Stimulated activated naive CD8-positive, alpha-beta T cell treated with anti-CD3 and anti-CD28 coated beads, Interleukin-15, Interleukin-2, amounts not matched to agents 100 U/mL and 50 U/mL, for 24 hours (primary cell): ENCODE measurements at places on chromosomes 13 and 19.

DNA sequence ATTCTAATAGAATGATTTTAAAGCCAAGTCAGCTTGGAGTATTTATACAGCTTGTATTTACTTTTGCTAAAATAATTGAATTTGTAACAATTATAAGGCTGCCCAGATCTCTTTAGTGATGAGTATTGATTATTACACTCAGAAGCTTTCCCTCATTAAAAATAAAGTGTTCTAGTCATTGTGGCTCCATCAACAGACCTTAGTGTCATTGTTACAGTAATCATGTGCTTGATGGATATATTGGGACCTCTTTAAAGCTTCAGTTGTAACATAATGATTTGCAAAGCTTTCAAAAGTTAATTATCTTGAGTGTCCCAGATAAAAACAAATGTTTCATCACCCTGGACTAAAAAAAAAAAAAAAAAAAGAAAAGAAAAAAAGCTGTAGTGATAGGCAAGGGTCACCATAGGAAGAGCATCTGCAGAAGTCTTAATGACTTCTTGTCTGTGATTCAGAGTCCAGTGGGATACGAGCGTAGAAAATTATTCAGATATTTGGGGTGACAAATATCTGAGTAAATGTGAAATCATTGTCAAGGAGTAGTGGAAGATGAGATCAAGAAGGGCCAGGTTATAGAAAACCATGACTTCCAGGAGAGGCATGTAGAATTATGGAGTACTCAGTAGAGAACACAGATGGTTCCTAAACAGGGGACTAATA lies 369.6 kb downstream of the DCT start:
- no peak for DNase-seq

DNA sequence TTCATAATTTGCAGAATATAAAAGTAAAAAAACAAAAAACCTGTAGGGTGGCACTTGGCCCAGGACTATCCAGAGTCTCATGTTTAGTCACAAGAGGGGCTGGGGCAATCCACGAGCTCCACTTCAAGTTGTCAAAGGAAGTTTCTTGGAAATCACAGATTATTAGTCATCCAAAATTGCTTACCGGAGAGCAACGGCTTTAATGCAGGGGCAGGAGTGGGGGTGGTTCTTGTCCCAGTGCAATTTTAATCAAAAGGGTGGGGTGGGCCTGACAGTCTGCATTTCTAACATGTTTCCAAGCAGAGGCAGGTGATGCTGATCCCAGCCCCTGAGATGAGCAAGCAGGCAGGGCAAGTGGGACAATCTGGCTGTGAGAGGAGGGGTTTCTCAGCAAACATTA lies 233.9 kb downstream of the ABCC4 start:
- DNase-seq: no peak

DNA sequence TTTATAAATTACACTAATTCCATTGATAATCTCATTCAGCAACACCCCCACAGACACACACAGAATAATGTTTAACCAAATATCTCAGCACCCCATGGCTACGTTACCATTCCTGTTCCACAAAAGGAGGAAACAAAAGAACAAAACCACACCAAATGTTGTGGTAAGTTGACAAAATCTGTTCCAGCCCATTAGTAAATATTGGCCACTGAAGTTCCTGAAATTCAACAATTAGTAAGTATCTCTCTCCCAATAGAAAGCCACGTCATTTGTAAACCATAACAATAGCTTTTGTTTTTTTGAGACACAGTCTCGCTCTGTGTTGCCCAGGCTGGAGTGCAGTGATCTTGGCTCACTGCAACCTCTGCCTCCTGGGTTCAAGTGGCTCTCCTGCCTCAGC lies 2.3 kb upstream of the FCAR start:
- DNase-seq: no peak

DNA sequence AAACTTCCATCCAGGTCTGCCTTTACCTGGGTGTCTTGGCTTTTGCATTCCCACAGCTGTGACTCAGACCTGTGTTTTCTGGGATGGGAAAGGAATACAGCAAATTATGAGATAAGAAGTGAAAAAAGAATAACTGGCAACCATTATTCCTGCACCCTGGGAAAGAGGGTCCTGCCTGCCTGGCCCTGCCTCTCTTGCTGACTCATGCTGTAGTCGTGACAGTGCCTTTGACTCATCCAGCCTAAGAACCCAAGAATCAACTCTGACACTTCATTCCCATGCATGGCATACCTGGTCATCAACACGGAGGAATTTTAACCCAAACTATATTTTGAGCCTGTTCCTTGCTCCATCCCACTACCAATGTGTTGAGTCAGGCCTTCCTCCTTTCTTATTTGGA lies 185.4 kb upstream of the SERP2 start:
- DNase-seq: no peak

- DNase-seq: no peak
These were observed 7.4 kb upstream of the KLHL26 start for GRCh38 chr19:18629166-18630088.

DNA sequence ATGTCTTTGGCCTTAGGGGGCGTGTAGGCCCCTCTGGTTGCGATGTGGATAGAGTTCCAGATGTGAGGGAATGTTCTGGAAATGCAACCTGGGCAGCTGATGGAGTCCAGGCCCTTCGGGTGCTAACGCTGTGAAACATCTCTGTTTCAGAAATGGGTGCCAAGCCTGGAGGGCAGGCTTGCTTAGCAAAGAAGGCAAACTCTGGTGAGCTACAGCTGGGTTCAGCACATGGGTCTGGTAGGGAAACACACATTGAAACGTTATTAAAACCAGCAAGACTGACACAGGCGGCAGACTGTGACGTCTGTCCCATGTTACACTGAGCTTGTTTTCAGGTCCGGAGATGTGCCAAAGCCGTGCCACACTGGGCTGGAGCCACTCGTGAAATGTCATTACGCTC lies 8.6 kb upstream of the CDC16 start:
- no peak for DNase-seq

- DNase-seq: no peak
These were observed 284.5 kb downstream of the FGF14 start for GRCh38 chr13:102117175-102117831.

DNA sequence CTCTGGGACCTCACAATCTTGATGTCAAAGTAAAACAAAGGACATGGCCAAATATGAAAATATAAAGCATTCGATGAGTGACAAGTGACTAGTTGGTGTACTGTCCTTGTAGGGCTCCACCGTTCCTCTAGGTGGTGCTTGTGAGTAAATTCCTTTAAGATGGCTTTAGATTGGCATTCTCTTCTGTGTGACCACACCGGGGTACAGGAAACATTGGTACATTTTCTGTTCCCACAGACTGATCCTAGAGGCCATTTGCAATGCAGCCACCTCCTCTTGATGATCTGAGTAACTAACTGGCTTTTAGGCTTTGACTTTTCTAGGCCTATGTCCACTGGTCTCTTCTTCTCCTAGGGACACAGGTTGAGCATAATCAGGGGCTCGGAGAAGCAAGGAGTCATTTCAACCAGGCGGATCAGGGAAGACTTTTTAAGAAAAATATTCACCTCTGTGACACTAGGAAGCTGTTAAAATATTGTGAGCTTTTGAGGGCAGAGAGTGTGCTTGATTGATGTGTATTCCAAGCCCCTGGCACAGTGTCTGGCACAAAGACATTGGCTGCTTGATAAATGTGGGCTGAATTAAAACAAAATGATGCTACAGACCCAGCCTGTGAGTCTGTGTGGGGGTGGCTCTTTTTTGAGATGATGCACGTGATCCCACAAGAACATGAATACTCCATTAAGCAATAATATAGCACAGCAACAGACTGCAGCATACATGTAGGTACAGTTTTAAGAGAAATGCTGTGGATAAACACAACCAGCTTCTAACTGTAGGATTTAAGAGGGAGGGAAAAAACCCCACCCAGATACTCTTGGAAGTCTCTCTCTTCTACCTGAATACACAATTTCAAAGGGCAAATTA lies 21.0 kb downstream of the EPSTI1 start:
- DNase-seq: peak; percentile 50

- DNase-seq: no peak
These were observed 65.7 kb downstream of the SOX1 start for GRCh38 chr13:112132619-112133018.

GRCh38 chr19:48618278-48618915 lies 581 bp downstream of the RPL18 start:
- no peak for DNase-seq

- peak; percentile 83 for DNase-seq
These were observed 1.8 kb upstream of the SPRY2 start for GRCh38 chr13:80342471-80343371.

GRCh38 chr19:34370983-34371382 lies 6.0 kb downstream of the GPI start:
- DNase-seq: no peak

GRCh38 chr13:108326309-108326708 lies 56.8 kb downstream of the TNFSF13B start:
- no peak for DNase-seq

DNA sequence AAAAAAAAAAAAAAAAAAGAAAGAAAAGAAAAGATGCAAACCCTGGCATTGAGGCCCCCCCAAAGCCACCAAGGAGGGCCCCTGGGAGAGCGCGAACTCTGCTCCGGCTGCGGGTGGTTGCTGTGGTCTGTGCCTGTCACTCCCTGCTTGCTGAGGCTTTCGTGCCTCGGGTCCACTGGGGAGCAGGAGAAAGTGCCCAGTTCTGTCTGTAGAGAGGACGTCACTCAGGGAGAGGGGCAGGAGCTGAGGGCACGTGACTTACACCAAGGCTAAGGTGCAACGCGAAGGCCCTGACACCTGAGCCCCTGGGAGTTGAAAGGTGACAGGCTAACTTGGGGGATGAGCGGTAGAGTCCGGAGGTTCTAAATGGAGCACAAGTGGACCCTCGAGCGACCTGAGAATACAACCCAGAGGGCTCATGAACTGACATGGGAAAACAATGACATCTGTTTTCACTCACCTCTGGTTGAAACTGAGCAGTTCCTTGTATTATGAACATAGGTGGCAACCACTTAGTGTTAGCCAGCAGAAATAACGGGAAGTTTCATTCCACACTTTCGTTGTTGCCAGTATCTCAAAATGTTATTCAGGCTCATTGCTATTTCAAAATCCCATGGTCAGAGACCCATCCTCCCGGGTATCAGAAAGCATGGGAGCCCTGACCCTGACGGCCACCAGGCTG lies 69.2 kb upstream of the TM9SF2 start:
- peak; percentile 44 for DNase-seq

GRCh38 chr19:19655641-19656343 lies 7.7 kb downstream of the ATP13A1 start:
- DNase-seq: no peak

- no peak for DNase-seq
These were observed 7.3 kb downstream of the POLR2E start for GRCh38 chr19:1087813-1088415.

DNA sequence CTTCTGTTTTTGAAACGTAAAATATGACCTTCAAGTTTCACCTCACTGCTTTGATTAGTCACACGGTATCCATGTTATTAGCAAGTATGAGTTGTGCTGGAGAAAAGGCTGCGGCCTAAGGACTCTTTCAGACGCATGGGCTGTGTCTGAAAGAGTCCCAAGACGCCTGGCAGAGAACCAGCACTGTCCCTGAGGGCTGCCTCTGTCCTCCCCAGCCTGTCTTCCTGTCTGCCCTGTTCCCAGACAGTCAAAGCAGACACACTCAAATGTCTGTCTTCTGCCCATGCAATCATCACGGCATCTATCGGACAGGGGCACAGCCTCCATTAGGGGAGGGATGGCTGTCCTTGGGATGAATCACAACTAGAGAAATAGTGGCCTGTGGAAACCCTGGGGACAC lies 65.5 kb downstream of the DPY19L3 start:
- DNase-seq: no peak

DNA sequence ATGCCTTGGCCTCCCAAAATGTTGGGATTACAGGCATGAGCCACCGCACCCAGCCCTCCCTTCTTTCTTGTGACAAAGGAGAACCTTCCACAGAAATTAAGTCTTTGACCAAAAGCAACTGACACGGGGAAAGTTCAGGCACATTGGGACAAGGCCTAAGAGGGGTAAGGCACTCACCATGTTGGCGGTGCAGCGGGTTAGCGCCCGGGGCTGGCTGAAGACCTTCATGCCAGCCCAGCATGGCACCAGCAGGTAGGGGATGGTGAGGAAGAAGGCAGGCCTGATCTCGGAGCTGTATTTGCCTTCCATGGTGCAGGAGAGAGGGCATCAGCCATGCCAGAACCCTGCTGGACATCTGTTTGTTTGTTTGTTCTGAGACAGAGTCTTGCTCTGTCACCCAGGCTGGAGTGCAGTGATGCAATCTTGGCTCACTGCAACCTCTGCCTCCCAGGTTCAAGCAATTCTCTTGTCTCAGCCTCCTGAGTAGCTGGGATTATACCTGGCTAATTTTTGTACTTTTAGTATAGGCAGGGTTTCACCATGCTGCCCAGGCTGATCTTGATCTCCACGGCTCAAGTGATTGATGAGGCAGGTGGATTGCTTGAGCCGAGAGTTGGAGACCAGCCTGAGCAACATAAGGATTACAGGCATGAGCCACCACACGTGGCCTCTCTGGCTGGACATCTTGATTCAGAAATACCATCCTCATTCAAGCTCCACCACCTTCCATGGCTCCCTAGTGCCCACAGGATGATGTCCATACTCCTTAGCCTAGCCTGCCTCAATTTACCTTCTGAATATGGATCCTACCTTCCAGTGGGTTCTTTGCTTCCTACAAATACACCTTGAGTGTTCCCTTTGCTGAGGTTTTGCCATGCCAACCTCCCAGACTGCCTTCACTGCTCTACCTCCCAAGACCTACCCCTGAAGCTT lies 4.4 kb downstream of the TM6SF2 start:
- DNase-seq: no peak
